Stimulated activated CD4-positive, alpha-beta T cell treated with anti-CD3 and anti-CD28 coated beads, Interleukin-12 subunit alpha, Interleukin-12 subunit beta, amount 100 ng/mL, for 4 hours (primary cell): ENCODE measurements at places on chromosomes 6 and 20.

DNA sequence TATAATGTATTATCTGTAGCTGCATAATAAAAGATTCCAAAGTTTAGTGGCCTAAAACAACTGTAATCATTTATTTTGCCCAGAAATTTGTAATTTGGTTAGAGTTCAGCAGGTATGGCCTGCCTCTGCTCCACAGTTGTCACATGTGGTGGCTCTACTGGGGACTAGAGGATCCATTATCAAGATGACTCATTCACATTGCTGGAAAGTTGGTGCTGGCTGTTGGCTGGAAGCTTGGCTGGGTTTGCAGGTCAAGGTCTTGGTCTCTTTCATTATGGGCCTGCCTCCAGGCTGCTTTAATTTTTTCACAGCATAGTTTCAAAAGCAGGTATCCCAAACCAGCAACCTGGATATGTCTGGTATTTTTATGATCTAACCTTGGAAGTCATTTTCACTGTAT is 17.6 kb downstream of the TRDN start:
- DNase-seq, result no peak

GRCh38 chr6:4923081-4923480 is 80.8 kb downstream of the RPP40 start:
- no peak for DNase-seq

- no peak for DNase-seq
These were observed 38.9 kb downstream of the ORC3 start for GRCh38 chr6:87628881-87629280.

- DNase-seq, result no peak
These were observed 87.7 kb downstream of the DLL1 start for GRCh38 chr6:170203212-170203611.

GRCh38 chr6:149089510-149089909 is 228.0 kb upstream of the TAB2 start:
- no peak for DNase-seq

DNA sequence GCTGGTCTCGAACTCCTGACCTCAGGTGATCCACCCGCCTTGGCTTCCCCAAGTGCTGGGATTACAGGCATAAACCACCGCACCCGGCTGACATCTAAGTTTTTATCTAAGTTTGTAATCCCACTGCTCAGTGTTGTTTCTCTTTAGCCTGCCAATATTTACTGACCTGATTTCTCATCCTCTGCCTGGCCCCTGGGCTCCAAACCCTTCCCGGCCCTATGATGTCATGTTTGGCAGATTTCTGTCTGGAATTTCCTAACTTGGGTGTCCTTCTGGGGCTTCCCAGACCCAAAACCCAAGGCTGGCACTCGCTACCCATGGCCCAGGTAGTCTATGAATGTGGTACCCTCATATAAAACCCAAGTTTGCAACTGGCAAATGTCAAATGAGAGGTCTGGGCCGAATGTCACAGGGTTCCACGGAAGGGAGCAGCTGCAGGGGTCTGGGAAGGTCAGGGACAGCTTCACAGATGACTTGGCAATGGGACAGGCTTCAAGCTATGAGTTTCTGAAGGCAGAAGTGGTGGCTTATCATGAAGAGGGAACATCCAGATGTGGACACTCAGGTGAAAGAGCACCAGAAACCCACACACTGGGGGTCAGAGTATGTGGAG is 54.9 kb downstream of the TMEM170B start:
- no peak for DNase-seq

GRCh38 chr6:137002505-137002904 is 42.3 kb downstream of the IL20RA start:
- DNase-seq, result no peak
